Spleen (tissue), 13 donors: ENCODE measurements at places on chromosomes 13 and 19.
A peak's percentile ranks its signal among the peaks of the same experiment; 100 is the strongest.

- DNase-seq = no peak
These were observed 1596.6 kb downstream of the SLITRK5 start for GRCh38 chr13:89267734-89268133.

GRCh38 chr13:109345433-109345941 is 440.9 kb downstream of the IRS2 start:
- no peak for DNase-seq

DNA sequence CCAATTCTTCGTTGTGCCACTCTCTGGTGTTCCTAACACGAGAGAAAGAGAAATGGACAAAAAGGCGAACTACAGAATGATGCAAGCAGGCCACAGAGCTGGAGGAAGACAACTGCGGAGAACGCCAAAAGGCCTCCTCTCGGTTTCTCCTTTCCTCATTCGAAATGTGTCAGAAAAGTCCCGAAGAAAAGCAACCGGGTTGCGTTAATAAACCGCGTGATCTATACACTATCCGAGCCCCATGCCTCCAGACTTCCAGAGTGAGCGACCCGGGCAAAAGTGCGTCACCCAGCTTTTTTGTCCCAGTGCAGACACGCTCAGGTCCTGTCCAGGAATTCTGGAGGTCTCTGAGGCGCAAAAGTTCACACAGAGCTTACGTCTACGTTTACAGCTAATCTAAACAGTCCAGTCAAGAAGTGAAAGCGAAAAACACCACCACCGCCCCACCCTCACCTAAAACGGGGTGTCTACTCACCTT is 413 bp downstream of the N4BP2L2 start:
- peak; percentile 86 for DNase-seq

- peak; percentile 87 for DNase-seq
These were observed at the start of gene LRFN3 for GRCh38 chr19:35935911-35936737. Gene LRFN3, plus strand, starts transcription at chr19:35936374. Its CDS starts 3,052 bp downstream, at chr19:35939426.

GRCh38 chr13:67792151-67792676 is 562.1 kb upstream of the PCDH9 start:
- DNase-seq = no peak
